ENCODE measurements at places on chromosomes 3 and 15.
A peak's percentile ranks its signal among the peaks of the same experiment; 100 is the strongest.

DNA sequence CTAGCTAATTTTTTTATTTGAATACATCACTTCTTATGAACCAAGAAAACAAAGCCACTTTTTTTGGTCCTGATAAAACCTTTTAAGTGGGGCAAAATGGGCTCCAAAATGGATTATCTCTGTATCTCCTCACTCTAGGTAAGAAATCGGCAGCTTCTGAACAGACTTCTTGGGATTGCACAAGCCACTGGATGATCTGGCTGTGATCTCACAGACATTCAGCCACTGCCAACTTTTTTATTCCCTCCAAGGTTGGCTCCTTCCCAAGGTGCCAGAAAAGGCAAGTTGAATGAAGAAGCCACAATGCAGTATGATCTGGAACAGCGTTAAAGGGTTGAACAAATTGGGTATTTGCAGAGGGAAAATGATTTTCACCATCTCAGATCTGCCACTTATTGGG, 73.2 kb downstream of the PRICKLE2 start:
- DNase-seq: no peak

DNA sequence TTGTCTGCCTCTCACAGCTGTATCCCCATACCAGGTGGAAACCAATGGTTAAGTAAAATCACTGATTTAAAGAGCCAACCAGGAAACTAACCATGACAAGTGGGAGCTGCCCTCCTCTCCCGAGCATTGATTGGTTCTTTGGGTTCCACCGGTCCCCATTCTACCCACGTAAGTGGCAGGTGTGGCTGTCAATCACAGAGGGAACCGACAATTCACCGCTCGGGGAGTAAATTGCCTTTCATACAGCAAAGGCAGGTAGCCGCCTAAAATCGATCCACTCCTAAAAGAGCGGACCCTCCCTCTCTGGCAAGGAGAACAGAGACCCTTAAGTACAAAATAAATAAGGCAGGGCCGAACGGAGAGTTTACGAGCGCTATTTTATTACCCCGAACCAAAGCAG, 1.2 kb downstream of the ERC2 start:
- peak; percentile 17 for DNase-seq

DNA sequence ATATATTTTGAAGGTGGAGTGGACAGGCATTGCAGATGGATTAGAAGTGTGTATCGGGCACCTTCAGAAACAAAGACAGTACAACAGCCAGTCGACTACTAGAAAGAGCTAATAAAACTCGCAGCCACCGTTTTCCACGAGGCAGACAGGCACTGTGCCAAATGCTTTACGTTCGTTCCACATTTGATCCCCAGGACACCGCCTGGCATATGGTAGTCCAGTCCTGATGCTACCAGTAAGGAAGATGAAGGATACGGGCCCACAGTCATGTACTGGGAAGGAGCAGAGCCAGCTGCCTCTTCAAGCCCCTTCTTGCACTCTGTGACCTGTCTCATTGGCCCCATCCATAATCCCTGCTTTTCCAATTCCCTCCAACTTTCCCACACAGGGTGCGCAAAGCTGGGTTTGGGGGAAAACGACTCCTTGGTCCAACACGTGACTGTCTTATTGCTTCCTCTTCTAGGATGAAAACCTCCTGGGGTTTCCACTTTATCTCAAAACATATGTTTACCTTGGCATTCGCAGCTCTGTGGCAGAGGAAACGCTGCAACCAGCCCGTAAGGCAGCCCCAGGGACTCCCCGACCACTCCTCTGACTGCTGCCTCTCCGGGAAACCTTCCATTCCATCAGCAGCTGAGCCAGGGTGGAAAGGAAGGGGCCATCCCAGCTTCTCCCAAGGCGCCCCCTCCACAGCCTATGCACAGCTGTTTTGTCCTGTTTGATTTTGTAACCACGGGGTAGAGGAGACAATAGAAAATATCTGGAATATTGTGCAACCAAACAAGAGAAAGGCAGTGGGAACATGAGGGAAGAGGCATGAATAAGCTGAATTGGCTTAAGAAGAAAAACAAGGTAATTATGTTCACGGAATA, 107.4 kb downstream of the ADAMTS17 start:
- no peak for DNase-seq

DNA sequence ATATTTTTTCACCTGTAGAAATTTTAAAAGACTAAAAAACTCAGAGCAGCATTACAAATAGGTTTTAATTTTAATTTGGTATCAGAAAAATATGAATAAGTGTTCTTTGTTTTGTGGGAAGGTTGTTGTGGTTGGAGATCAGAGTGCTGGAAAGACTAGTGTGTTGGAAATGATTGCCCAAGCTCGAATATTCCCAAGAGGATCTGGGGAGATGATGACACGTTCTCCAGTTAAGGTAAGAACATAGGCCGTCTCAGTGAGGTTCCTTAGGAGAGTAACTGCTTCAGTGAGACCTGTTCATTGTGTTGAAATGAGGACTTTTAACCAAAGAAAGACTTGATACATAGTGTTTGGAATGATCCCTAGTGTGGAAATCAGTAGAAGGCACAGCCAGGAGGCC, 44.8 kb downstream of the OPA1 start:
- no peak for DNase-seq

DNA sequence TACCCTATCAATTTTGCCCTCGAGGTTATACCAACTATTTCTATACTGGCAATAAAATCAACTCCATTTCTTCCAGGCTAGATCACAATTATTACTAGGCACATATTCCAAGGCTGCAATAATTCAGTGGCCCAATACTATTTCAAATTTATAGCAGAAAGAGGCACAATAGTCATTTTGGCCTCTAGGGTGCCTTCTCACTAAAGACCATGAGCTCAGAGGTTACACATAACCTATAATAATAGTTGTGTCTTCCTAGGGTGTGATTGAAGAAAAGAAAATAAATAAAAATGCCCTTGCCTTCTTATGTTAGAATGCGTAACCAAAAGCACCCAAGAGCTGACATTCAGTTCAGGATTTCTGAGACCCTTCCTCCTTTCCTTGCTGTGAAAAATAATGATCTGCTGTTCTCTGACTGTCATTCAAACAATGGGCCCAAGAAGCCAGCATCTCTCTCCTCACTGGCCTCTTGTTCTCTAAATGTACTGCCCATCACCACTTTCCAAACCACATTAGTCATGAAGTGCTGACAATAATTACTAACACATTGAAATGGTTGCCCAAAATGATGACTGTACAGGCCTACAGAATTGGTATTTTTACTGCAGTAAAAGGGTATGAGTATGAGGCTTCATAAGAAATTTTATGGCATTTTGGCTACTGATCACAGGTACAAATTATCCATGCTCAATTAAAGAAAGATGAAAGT, 244.8 kb downstream of the LRRN1 start:
- DNase-seq: no peak

- DNase-seq: no peak
Observed at GRCh38 chr15:57217778-57218598, 158.3 kb upstream of the CGNL1 start.

- no peak for DNase-seq
Observed at GRCh38 chr3:39207361-39208186, 15.2 kb upstream of the XIRP1 start.

GRCh38 chr15:101310161-101310480, 15.1 kb upstream of the SNRPA1 start:
- no peak for DNase-seq

- DNase-seq: no peak
Observed at GRCh38 chr3:156434921-156435320, 120.0 kb downstream of the SSR3 start.

DNA sequence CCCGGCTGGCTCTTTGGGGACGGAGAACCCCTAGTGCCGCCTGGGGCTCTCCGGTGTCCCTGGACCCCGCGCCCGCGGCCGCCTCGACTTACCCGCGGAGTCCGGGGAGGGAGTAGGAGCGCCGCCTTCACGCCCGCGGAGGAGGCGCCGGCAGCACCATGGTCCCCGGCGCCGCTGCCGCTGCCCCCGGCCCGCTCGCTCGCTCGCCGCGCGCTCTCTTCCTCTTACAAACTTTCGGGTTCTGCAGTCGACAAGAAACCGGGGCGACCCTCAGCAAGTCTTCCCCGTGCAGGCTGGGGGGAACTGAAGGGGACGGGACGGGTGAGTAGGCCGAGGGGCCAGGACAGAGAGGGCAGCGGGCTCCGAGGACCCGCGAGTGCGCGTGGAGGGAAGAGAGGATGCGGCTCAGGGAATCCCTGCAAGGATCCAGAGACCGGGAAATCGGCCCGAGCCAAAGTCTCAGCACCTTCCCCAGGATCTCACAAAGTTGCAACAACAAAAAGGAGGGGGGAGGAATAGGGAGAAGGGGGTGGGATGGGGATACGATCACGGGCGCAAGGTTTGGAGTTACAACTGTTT, 2.0 kb downstream of the FOXP1 start:
- DNase-seq: peak; percentile 34

GRCh38 chr15:99755692-99756409, 22.6 kb upstream of the LYSMD4 start:
- peak; percentile 11 for DNase-seq

DNA sequence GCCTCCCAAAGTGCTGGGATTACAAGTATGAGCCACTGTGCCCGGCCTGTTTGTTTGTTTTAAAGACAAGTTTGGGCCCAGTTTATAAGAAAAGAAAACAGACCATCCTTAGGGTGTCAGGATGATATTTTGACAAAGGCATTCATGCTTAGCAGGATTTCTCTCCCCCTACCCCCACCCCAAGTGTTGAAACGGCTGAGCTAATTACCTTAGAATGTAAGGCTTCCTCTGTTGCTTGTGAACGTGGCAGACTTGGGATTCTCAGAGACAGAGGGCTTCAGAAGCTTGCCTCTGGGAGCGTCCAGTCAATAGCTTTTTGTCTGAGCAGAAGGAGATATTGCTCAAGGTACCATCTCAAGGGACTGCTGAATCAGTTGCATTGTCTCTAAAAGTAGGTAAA, 24.0 kb downstream of the FLNB start:
- DNase-seq: no peak

- peak; percentile 4 for DNase-seq
Observed at GRCh38 chr15:60328852-60329443, 68.8 kb downstream of the ANXA2 start.

DNA sequence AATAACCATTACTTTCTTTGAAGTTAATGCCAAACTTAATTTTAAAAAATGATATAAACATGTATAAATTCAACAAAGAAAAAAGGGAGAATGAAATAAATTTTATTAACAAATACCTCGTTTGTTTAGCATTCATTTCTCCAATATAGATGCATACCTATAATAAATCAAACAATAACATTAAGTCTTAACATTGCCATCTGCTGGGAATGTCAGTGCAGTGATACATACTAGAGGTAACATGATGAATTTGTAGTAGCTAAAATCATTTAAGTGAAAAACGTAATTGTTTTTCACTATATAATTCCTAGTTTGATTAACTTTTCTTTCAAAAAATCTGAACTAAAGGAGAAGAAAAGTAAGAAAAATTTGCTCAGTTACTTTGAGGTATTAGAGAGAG, 340.2 kb upstream of the CBLB start:
- DNase-seq: no peak

DNA sequence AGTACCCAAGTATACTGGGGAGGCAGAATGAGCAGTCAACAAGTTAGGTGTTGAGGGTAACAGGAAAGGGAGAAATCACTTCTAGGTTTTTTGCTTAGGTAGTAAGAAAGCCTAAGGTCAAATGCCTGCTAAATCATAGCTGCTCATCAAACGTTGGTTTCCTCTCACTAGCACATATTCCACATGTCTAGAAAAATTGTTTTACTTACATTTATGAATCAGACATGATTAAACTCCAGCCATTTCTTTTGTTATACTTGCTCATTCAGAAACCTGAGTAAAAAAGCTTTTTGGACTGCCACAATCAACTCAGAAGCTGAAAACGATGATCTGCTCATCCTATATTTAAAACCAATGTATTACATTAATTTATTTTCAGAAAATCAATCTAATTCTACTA, 40.2 kb downstream of the SLC9A9 start:
- DNase-seq: no peak

GRCh38 chr15:90794538-90794937, 73.8 kb upstream of the FURIN start:
- no peak for DNase-seq

GRCh38 chr15:88454867-88455810, 12.0 kb downstream of the MRPL46 start:
- peak; percentile 32 for DNase-seq

DNA sequence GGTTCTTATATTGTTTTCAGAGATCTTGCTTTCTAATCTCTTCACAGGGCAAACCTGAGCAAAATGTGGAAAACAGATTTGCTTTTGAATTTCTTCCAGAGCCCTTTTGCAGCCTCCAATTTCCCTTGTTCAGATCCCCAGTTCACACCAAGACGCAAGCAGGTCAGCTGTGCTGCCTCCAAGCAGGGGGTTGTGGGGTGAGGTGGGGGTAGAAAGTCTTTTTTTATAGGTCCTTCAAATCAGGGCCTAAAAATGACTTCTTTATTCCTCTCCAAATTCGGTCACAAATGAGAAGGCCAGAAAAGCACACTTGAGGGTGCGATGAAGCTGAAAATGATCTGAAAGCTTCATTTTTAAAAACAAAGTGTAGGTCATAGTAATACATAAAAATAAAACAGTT, 26.3 kb upstream of the AVEN start:
- DNase-seq: no peak

GRCh38 chr3:44055951-44056350, 185.7 kb upstream of the TOPAZ1 start:
- DNase-seq: no peak

- DNase-seq: no peak
Observed at GRCh38 chr3:153688301-153689120, 432.7 kb upstream of the ARHGEF26 start.

- DNase-seq: no peak
Observed at GRCh38 chr3:23455084-23455483, 252.0 kb downstream of the UBE2E2 start.

DNA sequence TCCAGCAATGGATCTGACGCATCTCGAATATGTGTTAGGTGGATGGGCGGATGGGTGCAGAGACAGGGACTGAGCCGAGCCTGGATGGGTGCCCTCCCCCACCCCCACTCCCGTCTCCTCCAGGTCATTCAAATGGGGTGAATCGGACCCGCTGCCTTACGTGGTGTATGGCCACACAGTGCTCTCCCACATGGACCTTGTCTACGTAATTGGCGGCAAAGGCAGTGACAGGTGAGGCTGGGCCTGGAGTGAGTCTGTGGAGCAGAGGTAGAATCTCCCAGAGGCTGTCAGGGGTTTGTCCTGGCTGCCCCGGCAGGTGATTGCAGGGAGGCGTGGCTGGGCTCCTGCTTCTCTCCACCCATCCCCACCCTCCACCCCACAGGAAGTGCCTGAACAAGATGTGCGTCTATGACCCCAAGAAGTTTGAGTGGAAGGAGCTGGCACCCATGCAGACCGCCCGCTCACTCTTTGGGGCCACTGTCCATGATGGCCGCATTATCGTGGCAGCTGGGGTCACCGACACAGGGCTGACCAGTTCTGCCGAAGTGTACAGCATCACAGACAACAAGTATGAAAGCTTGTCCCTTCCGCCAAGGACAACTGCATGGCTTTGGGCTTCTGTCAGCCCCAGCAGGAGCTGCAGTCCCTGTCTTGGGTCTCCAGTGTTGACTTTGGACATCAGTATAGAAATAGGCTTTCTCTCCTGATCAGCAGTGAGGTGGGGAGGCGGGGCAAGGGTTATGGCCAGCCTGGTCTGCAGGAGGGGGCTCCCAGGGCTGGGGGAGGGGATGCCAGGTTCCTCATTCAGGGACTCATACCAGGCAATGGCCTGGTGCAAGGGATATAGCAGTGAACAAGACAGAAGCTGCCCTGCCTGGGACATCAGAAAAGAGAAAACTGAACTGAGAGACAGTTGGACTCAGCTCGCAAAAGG, 3.4 kb downstream of the KLHL40 start:
- DNase-seq: no peak

- DNase-seq: no peak
Observed at GRCh38 chr3:124295362-124295761, 303.4 kb upstream of the ROPN1 start.
